ENCODE measurements at places on chromosomes 6 and 20.

DNA sequence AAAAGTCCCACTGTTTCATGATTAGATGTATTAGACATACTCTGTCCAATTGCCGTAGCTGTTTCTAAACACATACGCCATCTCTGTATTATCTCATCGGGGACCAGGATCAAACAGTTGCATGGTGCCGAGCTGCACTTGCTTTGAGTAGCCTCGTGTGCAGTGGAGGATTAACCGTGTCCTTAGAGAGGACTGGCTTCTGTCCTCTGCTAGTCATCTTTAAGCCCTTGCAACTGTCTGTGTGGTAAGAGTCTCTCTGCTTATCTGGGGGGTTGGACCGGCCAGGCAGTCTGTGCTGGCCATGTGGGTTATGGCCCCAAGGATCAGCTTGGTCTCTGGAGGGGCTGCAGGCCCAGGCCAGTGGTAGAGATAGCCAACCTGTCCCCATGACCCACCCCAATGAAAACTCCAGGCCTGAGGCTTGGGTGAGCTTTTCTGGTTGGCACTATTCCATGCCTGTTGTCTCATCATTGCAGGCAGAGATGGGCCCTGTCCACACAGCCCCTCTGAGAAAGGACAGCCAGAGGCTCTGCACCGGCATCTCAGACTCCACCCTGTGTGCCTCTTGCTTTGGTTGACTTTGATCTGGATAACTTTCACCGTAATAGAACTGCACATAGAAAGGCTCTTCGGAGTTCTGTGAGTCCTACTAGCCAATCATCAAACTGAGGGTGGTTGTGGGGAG lies 137.3 kb upstream of the SNX9 start:
- no peak for DNase-seq

DNA sequence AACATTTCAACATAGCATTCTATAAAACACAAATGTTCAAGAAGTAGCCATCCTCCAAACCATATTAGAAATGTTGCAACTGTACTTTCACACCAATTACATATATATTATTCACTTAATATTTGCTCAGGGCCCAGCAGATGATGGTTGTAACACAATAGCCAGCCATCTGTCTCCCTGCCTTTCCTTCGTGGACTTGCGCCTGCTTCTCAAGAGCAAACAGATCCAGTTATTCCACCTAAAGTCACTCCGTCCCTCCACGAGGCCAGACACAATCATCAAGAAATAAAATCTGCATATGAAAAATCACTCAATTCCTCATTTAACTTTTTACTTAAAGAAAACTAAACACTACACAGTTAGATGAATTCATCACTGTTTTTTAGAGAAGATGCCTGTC lies 160.4 kb downstream of the RALGAPA2 start:
- no peak for DNase-seq

GRCh38 chr6:44064089-44064947 lies 62.9 kb downstream of the MRPL14 start:
- peak; percentile 86 for DNase-seq

DNA sequence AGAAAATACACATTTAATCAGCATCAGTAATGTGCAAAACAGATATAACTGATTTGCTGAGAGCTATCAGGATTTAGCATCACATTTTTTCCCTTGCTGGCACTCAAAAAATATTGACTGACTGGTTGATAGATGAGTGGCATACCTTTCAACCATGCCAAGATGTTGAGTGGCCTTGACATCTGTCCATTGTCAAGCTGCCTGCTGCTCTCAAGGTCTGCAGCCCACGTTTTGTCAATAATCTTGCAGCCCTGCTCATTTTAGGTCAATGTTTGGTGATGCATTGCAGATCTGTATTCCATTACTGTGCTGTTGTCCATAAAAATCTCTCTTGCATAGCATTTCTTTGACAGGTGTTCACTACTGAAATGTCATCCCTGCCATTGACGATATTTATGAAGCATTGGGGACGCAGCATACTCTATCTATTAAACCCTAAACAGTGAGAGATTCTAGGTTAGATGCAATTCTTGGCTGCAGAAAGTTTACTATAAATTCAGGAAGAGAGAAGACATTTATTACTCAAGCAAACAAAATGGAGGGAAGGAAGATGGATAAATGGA lies 111.6 kb downstream of the BFSP1 start:
- no peak for DNase-seq

All from trophoblast cell (in vitro differentiated cells and primary cell).